ENCODE measurements at places on chromosomes 2 and 18. TPM values are rescaled to one million over a fixed set of nuclear protein-coding genes. Genes with fewer than 3 reads are reported as not detected.

DNA sequence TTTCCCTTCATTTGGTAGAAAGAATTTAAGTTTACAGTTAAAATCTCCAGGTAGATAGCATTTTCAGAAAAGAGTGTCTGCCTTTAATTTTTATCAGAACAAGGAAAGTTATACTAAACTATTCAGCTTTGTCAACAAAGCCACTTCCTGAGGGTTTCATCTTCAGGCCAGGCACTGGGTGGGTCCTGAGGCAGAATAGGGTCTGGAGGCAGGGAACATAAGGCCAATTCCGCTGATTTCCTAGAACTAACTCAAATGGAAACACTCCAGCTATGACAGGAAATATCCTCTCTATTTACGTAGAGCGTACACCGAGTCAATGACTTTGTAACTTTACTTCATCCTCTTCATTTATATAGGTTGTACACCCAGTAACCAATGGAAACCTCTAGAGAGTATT, 32.7 kb upstream of the FAM124B start:
- DNase-seq: no peak

GRCh38 chr18:53941601-53942338, 282.7 kb downstream of the MBD2 start:
- peak; percentile 11 for DNase-seq

ACMSD gene
- total RNA-seq: not detected

- no peak for DNase-seq
Measured at GRCh38 chr2:51028829-51029228, 3.1 kb downstream of the NRXN1 start.

DNA sequence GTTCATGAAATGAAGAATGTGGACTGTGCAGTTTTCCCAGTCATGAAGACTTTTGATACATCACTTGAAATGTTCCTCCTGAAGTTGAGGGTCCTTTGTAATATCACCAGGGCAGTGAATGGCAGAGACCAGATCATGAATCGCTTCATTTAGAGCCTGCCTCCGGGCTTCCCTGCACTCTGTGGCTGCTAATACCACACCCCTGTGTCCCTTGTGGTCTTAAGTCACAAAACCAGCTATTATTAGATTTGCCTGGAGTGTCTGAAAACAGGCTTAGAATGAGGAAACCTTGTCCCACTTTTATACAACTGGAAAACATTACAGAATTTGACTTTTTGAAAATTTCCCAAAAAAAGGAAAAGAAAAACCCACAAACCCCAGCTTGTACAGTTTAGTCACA, 147.9 kb downstream of the MGAT5 start:
- no peak for DNase-seq

DAW1 gene
- 2.0 TPM for total RNA-seq

DNA sequence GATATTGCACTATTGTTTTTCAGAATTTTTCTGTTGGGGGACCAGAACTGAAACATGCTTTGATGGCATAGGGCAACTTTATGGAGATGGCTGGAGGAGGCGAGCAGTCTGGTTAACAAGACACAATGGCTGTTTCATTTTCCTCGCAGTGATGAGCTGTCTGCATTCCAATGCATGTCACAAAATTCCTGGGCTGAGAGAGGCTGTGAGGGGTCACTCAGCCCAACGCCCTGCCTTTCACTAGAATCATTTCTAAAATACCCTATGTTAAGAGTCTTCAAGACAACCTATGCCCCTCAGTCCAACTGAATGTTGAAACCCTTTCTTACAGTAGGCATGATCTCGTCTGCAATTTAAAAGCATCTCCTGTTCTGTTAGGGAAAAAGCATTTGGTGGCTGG, 1090.0 kb downstream of the BCL11A start:
- DNase-seq: no peak

- no peak for DNase-seq
Measured at GRCh38 chr2:104736026-104736425, 117.9 kb upstream of the POU3F3 start.

SEMA4F gene
- total RNA-seq: 39.2 TPM

DNA sequence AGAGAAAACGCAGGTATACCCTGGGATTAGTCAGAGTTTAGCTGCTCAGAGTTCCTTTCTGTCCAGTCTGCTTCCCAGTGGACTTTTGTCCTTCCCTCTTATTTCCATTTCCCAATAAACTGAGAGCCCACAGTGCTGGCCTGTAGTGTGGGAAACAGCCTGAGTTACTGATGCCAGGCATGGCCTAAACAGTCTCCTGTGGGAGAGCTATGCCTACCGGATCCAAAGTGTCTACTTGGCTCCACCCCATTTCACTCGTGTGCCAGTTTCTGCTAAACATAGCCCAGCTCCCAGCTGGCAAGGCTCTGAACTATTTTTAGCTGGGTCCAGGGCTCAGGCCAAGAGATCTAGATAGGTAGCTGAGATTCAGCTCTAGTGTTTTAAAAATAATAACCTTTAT, 15.6 kb upstream of the PPP1CB start:
- DNase-seq: peak; percentile 76

DNA sequence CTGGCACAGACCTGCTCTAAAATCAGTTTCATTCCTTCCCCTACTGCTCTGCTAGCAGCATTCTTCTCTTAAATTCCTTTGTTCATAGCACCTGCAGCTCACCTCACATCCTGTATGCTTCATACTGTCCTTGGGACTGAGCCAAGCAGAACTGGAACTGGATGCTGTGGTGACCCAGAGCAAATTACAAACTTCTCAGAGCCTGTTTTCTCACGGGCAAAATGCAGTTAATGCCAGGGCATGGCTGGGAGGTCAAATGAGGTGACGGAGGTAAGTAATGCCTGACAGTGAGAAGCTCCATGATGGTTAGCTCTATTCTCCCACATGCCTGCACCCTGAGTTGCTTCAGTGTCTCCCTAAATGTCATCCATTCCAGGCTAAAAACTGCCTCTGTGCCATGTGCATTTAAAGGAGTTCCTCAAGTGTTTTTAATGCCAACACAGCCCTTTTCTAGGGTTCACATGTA, 29.7 kb downstream of the C2orf42 start:
- DNase-seq: peak; percentile 16

IAH1 gene
- total RNA-seq: 36.0 TPM

DNA sequence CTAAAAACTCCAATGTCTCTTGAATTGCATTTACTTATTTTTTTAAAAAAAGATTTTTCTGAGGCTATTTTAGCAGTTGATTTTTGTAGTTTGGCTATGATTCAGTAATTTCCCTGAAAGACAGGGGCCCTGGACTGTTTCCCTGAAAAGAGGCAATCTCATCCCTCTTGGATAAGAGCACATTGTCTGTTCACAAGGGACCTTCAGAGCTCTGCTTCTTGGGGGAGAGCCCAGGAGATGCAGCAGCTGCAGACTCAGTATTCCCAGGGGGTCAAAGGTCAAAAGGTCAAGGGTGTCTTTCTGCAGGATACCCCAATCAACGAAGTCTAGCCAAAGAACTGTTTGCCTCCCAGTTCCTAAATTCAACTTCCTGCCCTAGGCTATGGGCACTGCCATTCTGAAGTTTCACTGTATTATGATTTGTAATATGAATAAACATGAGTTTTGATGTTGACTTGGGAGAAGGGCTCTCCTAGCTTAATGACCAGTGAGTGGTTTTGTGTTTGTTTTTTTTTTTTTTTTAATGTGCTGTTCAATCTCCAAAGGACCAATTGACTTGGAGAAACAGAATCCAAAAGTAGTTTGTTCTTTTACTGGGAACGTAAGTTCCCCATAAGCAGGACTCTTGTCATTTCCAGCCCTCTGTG, 157.0 kb upstream of the SERPINE2 start:
- DNase-seq: no peak

RAB6C gene
- not detected for total RNA-seq

- DNase-seq: no peak
Measured at GRCh38 chr2:45905632-45905958, 254.1 kb downstream of the PRKCE start.

DNA sequence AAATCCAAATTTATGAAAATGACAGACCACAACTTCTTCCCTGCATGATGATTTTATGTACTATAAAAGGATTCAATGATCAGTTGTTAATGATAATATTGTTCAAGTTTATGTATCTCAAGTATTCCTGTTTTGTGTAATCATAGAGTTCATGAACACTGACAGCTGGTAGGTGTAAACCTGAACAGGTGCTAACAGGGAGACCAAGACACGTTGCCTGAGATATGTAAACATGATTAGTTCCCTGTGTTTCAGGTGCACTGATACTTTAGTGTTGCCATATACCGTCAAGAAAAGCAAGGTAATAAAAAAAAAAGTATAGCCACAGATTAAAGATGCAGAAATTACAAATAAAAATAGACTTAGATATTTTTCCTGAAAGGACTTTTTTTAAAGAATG, 131.8 kb downstream of the BAZ2B start:
- no peak for DNase-seq

DNA sequence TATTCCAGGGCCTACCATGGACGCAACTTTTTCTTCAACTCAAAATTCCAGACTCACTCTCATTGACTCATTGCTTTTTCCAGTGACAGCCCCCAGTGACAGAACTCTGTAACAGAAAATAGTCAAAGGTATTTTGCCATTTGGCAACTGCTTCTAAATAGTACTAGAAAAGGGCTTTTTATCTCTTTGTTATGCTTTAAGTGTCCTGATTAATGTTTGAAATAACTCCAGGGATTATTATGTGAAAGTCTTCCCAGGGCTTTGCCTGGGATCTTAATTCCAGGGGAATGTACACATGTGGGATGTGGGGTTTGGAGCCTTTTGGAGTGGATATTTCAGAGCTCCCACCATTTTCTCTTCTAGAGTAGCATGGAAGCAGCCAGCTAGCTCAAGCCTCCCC, 198.8 kb downstream of the KCNS3 start:
- DNase-seq: peak; percentile 36

DNA sequence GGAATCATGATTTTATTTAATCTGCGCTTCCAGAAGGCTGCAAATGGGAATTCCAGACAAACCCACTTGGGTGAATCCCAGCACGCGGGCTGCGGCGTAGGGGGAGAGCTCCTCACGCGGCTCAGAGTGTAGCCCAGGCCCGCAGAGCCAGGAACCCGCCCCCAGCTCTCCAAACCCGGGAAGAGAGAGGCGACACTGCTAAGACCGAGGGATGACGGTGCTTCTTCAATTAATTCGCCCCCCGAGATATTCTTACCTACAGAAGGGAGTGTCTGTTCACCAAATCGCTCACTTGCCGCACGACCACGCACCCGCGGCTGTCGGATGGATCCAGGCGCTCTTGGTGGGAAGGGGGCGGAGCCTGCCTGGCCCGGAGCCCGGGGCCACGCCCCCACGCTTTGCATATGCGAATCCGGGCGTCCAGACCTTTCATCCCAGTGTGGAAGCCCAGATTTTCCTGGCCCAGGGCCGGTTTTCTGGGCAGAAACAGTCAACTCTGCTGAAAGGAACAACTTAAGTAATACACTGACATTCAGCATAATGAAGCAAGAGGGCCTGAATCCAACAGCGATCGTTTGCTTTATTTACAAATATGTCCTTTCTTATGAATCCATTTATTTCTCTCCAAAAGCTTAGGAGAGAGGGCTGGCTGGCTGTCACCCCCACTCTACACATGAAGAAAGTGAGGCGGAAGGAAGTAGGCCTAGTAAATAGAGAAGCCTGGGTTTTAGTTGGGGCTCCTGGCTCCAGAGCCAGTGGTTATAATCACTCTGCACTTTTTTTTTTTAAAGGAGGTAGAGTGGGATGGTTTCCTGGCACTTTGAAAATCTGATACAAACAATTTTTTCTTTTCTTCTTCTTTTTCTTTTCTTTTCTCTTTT, at the start of gene SLC19A3:
TSS of gene SLC19A3 (minus strand) at position 342 of the 881 bp plus-strand sequence. CDS start 15,710 bp downstream, outside the sequence.
- DNase-seq: peak; percentile 59

- DNase-seq: no peak
Measured at GRCh38 chr2:69566669-69567068, 76.9 kb downstream of the AAK1 start.

DNA sequence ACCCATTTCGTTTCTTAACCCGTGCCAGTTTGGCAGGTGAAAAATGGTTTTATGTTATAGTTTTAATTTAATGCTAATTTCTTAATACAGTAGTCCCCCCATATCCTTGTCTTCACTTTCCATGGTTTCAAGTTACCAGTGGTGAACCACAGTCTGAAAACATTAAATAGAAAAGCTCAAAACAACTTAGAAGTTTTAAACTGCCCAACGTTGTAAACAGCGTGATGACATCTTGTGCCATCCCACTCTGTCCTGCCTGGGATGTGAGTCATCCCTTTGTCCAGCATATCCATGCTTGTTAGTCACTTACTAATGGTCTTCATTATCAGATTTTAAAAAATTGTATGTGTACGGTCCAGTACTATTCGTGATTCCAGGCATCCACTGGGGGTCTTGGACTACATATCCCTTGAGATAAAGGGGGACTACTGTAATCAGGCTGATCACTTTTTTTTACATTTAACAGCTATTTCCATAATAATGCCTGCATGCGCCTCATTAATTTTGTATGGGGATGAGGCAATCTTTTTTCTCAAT, 31.9 kb downstream of the SLC66A3 start:
- DNase-seq: peak; percentile 81

- peak; percentile 70 for DNase-seq
Measured at GRCh38 chr2:152415231-152415642, 80.3 kb downstream of the FMNL2 start.

GKN1 gene
- total RNA-seq: not detected

- peak; percentile 22 for DNase-seq
Measured at GRCh38 chr18:11741505-11742145, 52.6 kb downstream of the GNAL start.

DNA sequence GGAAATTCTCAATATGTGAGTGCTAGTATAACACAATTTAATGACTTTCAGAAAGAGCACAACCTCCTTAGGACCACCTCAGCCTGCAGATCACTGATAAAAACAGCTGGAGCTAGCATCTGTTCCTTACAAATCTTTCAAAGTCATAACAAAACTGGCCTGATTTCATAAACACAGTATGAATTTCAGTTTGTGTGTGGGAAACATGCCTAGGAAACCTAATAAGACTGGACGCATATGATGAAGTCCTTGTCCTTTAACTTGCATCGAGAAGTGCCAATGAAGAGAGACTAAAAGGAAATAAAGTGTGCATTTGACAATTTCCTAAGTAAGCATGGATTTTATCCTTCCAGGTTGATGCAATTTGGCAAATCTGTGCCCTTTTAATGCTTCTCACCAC, 74.1 kb upstream of the KLHL14 start:
- no peak for DNase-seq

RGPD4 gene
- total RNA-seq: not detected

DNA sequence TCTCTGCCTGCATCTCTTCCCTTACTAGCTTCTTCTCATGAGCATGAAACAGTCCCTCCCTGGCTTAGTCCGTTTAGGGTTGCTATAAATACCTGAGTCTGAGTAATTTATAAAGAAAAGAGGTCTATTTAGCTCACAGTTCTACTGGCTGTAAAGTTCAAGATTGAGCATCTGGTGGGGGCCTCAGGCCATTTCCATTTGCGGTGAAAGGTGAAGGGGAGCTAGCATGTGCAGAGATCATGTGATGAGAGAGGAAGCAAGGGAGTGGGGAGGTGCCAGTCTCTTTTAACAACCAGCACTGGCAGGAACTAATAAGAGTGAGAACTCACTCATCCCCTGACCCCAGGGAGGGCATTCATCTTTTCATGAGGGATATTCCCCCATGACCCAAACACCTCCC, 26.8 kb downstream of the RHBDD1 start:
- DNase-seq: no peak

DNA sequence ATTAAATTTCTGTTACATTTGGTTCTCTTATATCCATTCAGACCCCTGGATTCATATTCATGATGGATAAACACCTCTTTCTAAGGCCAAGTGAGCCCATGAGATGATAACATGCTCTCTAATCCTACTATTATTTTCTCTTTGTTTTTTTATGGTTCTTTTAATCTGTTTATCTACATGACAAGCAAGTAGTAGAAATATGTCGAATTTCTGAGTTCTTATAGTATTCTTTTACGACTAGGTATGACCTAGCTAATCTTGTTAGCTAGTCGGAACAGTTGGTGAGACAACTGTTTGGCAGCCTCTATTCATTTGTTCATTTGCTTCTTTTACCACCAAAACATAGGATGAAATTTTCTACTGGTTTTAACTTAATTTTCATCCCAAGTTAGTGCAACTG, 98.1 kb upstream of the SCG2 start:
- no peak for DNase-seq

RFX8 gene
- not detected for total RNA-seq

Measured in A172 (cell line).